ENCODE measurements at places on chromosomes 13 and 19.
A peak's percentile ranks its signal among the peaks of the same experiment; 100 is the strongest.

DNA sequence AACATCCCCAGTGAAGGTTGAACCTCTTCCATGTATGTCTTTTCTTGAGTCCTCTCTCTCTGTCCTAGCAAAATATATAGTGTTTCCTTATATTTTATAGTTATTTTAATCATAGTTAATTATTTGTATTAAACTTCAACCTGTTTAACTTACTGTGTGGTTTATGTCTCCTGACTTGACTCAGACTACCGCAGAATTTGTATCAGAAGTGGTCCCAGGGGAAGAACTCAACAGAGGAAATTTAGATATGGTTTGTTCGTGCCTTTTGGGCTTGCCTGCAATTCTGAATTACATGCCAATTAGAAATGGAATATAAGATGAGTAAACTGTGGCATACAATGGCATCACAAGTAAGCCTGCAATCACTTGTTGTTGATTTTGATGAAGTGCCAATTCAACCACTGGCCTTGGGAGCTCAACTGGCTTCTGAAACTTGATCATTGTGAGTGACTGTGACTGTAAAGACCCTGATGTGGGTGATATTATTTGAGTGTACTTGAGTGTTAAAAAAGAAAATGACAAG lies 1459.5 kb upstream of the PCDH20 start:
- no peak for DNase-seq

DNA sequence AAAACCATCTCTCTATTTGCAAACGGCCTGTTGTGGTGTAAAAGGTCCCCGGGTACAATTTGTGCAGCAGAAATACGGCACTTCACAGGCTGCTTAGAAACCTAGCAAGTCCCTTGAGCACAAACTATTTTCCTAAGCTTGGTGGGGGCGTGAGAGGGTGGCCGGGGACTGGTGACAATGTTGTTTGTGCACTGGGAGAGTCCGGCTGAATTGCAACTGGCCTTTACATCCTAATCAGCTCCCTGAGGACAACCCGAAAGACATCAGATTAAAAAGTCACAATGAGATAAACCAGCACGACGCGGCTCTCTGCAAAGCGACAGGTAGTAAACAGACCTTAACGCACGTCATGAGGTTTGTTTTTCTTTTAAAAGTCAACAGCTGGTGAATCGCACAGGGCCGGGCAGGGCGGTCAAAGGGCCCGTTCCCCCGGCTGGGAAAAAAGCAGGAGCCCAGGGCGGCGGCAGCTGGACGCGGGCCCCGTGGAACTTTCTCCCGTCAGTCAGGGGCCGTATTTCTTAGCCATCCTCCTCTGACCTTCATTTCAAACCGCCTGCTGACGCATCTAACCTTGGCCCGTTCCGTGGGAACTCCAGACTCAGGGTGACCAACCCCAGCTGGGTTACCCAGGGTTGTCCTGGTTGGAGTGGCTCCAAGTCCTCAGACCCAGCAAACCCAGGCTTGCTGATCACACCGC lies 112.3 kb downstream of the GADD45B start:
- DNase-seq, result no peak

GRCh38 chr19:23946569-23946968 lies 31.9 kb downstream of the ZNF726 start:
- DNase-seq, result no peak

- no peak for DNase-seq
Measured at GRCh38 chr19:4597975-4598671, 38.6 kb upstream of the SEMA6B start.

- DNase-seq, result no peak
Measured at GRCh38 chr19:35935911-35936737, at the start of gene LRFN3. LRFN3 (plus strand) TSS chr19:35936374; CDS start chr19:35939426, 3,052 bp downstream.

DNA sequence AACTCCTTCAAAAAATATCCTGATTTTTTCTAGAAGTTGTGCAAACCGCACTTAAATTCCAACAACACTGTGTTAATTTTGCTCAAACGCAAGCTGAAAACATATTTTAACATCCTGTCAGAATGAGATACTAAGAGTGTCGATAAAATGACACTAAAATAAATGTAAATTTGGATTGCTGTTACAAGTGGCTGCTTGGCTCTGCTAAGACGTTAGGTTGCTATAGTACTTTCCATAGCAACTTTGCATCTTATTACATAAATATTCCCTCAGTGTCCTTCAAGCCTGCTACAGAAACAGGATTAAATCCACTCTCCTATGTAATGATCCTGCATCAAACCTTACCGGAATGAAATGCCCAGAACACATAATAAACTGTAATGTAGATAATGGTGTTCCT lies 292.1 kb downstream of the DNAJC15 start:
- DNase-seq, result no peak

GRCh38 chr13:63546524-63546923 lies 2130.9 kb upstream of the PCDH20 start:
- DNase-seq, result no peak

- DNase-seq, result no peak
Measured at GRCh38 chr13:59024434-59024833, 1139.3 kb downstream of the DIAPH3 start.

GRCh38 chr13:113581871-113582270 lies 2.7 kb upstream of the TFDP1 start:
- DNase-seq, result no peak

DNA sequence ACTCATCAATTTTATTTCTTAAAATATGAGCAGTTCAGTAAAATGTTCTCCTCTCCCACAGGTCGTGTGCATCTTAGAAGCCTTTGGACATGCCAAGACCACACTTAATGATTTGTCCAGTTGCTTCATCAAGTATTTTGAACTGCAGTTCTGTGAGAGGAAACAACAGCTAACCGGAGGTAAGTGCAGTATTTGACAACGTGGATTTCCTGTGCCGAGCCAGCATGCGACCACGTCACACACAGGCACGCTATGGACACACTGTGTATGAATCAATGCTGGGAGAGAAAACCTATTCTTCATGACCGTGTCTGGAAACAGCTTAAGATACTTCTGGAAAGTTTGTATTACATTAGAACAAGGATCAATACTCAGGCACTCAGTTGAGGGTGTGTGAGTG lies 268.5 kb downstream of the MYO16 start:
- no peak for DNase-seq

- DNase-seq, result no peak
Measured at GRCh38 chr19:43776286-43776685, 4.5 kb downstream of the KCNN4 start.

DNA sequence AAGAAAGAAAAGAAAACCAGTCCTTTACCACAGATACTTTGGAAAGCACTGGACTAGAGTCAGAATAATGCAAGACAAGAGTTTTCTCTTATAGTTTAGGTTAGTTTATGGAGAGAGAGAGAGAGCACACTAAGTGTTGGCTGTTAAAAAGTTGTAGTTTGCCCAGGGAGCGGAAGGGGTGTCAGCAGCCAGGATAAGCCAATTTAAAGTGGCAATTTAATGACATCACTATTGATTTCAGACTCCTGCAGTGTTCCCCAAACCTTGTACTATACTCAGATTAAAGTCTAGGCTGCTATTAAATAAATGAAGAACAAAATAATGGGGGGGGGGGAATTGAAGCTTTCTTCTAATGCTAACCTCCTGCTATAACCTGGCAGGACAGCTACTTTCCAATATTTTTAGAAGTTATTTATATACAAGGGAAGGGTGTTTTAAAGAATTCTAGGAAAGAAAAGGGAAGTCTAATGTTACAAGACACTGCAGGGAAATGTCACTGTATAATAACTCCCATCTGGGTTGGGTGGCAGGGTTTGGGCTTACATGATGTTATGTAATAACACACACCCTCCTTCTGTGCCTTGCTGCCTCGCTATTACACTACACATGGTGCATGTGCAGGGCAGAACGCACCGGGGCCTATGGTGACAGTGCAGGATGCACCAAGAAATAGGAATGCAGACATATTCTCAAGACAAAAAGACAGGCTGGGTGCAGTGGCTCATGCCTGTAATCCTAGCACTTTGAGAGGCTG lies 19.9 kb downstream of the TPT1 start:
- no peak for DNase-seq

- DNase-seq, result peak; percentile 45
Measured at GRCh38 chr19:42121656-42122069, 10.6 kb downstream of the POU2F2 start.

DNA sequence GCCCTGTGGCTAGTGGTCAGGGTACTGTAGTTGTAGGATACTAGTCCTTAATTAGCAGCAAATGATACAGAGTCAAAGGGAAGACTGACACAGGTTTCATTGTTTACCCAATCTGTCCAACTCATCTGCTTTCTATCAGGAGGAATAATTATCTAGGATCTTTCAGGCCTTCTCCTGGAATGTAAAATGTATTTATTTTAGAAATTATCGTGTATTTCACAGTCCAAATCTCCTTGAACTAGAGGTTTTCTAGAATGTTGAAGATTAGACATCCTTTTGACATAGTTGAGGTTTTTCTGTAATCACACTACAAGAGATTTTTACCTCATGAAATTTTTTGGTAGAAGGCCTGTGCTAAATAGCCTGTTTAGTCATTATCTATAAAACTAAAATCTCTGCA lies 1694.8 kb upstream of the PCDH20 start:
- DNase-seq, result no peak

DNA sequence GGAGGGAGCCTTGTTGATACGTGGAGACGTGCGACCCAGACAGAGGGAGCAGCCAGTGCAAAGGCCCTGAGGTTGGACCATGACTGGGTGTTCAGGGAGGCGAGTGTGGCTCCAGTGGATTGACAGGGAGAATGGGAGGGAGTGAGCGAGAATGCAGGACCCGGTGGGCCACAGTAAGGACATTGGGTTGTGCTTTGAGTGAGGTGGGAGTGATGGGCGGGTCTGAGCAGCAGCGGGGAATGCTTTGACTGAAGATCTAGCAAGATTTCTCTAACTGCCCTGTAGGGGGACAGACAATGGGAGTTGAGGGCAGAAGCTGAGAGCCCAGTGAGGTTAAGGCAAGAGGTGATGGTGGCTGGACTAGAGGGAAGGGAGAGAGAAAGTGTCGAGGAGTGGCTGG lies 7.7 kb upstream of the NANOS2 start:
- no peak for DNase-seq

GRCh38 chr13:102825921-102826706 lies 19.7 kb upstream of the ERCC5 start:
- peak; percentile 88 for DNase-seq

DNA sequence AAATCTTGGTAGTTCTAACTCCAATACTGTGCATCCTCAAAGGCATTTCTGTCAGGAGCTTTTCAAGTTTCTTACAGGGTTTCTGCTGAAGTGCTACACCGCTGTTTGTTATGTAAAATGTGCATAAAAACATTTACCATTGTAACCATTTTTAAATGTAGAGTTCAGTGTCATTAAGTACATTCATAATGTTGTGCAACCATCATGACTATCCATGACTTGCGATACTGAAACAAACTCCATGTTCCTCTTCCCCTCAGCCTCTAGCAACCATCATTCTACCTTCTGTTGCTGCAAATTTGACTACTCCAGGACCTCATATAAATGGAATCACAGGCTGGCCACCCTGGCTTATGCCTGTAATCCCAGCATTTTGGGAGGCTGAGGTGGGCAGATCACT lies 14.4 kb upstream of the SLC25A42 start:
- no peak for DNase-seq

DNA sequence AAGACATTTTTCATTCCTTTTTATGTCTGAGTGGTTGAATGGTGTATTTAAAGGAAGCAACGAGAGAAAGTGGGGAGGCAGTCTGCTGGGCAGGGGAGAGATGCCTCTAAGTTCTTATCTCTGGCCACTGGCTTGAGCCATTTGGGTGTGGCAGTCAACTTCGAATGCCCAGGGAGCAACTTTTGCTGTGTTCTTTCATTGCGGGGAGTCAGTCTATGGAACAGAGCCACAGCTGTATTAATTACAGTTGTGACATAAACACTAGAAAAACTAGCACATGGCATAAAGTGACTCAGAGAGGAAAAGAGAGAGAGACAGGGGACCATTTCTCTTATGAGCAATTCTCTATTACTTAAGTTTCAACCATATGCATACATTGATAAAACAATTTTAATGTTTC lies 40.4 kb upstream of the PDCD5 start:
- DNase-seq, result no peak

- no peak for DNase-seq
Measured at GRCh38 chr13:29453617-29454011, 141.9 kb downstream of the SLC7A1 start.

GRCh38 chr13:113897966-113898365 lies 34.1 kb upstream of the GAS6 start:
- no peak for DNase-seq

DNA sequence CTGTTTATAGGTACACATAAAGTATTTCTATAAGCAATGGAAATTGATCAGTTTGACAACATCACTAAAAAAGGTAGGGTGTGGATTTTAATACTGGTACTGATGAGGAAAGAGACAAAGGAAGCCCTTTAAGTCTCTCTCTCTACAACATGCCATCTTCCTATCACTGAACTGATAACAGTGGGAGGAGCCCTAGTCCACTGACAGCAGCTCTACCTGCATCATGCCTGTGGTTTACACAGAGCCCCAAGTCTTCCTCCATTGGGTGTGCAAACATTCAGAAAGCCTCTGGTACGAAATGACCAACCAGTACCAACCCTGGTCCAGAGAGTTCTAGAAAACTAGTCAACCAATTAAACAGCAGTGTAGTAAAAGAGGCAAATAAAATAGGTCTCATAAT lies 53.4 kb downstream of the KLF12 start:
- DNase-seq, result no peak

- no peak for DNase-seq
Measured at GRCh38 chr19:41302624-41303351, 7.2 kb upstream of the CCDC97 start.

DNA sequence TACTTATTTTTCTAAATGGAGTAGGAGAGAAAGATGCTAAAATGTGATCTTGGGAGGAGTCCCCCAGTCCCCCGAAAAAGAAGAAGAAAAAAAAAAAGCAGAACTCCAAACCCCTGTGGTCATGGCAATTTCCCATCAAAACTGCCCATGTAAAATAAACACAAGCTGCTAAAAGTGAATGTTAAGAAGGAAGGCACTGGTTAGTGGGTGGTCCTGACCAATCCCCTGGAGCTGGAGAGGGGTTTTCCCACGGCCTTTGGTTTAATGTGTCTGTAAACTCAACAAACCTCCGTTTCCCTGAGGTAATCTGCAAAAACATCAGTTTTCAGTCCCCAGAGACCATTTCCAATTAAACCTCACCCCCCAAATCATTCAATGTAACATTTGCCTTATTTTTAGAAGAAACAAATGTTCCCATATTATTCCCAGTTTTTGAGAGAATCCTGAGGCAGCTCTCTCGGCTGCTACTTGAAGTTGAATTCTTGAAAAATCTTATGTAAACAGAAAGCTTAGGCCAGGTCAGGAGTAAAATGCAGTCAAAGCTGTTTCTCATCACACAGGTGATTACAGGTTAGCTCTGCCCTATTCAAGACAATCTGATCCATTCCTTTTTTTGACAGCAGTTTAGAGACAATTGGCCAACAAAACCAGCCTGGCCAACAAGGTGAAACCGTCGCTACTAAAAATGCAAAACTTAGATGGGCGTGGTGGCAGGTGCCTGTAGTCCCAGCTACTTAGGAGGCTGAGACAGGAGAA lies 17.0 kb downstream of the RAB3D start:
- DNase-seq, result no peak

GRCh38 chr13:36789061-36789460 lies 30.0 kb upstream of the RFXAP start:
- DNase-seq, result no peak
